ENCODE measurements at places on chromosomes 2 and 18. TPM values are rescaled to one million over a fixed set of nuclear protein-coding genes. Genes with fewer than 3 reads are reported as not detected.
A peak's percentile ranks its signal among the peaks of the same experiment; 100 is the strongest.

DNA sequence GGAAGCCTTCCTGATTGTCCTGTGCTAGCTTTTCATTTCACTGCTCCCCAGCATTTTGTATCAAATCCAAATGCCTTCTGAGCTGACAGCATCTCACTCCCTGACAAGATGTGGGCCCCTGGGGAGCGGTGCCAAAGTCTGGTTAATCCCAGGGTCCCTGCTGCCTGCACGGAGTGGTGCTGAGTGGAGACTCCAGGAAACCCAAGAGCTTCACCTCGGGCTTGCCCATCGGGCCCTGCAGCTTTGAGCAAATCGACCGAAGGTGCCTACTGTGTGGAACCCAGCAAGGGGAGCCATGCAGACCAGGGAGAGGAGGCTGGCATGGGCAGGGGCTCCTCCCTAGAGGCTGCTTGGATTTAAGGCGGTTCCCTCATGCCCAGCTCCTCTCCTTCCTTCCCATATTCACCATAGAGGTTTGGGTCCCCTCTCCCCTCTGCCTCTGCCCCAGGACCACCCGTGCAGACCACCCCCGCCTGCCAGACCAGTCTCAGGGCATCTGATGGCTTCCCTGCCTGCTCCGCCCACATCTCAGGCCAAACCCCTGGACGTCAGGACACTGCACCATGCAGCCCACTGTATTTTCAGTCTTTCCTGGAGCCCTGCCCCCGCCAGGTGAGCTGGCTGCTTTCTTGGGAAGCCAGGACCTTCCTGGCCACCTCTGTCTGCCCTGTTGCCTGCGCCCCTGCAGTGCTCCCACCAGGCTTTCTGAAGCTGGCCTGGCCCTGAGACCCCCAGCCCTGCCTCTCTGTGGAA is 37.8 kb downstream of the RRM2 start:
- no peaks in the 10 kb centered on the region for H3K27me3 ChIP-seq
- DNase-seq: no peak
- peaks cover 30% of the 10 kb centered on the region for H3K4me1 ChIP-seq
- H3K36me3 ChIP-seq: no peaks in the 10 kb centered on the region
- H3K27ac ChIP-seq: no peak overlapping the region
- no peak overlapping the region for H3K4me3 ChIP-seq

DNA sequence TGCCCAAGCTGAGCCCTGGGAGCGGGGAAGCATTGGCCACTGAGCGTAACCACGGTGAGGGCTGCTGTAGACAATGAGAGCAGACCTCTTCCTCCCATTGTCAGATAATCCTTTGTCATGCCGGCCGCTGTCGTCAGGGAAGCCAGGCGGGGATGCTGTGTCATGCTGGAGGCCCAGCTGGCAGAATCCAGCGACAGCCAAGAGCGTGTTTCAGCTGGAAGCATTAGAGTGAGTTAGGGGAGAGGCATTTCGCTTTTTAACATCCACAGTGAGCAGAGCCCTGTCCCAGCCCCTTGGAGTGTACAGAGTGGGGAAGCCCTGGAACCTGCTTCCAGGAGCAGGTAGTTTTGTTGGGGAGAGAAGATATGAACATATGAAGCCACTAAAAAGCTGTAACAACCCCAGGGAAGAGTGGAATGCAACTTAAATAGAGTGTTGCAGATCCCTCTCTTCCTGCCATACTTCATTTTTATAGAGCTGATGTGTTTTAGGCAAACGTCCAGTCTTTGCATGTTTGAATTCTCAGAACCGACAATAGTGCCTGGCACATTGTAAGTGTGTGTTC is 7.0 kb downstream of the CTIF start:
- H3K4me1 ChIP-seq: peaks cover 62% of the 10 kb centered on the region
- no peak overlapping the region for H3K4me3 ChIP-seq
- H3K27me3 ChIP-seq: no peaks in the 10 kb centered on the region
- peak; percentile 74 for DNase-seq
- peak overlapping the region; percentile 57 for H3K27ac ChIP-seq

DNA sequence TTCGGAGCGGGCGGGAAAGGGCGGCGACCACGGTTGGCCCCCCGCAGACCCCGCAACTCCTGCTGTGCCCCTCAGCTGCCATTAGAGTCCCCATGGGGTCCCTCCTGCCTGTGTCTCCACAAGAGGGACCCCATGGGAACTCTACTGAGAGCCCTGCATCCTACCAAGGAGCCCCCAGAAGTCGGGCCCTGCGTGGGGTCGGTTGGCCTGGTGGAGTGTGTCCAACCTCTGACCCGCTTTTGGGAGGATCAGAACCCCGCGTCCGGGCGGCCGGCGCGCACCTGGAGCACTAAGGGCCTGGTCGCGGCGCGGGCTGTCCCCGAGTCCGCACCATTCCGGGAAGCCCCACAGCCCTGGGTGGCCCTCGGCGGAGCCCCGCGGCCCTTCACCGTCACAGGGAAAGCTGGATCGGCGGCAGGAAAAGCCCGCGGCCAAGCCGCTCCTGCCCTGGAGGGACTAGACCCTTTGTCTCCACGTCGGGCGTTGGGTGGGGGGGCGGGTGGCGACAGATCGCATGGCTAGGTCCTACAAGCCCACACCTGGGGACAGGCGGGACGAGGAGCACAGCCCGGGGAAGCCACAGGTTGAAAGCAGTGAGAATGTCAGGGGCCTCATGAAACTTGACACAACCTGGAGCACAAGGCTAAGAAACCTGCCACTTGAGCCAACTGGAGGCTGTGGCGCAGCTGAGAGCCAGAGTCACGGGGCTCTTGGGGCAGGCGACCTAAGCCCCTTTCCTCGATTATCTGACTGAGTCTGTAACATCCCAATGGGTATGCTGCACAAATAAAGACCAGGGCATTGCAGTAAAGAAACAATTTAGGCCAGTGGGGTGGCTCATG is 11.2 kb upstream of the CXXC1 start:
- H3K27me3 ChIP-seq: peaks cover 26% of the 10 kb centered on the region
- no peak for DNase-seq
- H3K27ac ChIP-seq: no peak overlapping the region
- no peaks in the 10 kb centered on the region for H3K4me1 ChIP-seq
- H3K4me3 ChIP-seq: peak overlapping the region; percentile 70

DNA sequence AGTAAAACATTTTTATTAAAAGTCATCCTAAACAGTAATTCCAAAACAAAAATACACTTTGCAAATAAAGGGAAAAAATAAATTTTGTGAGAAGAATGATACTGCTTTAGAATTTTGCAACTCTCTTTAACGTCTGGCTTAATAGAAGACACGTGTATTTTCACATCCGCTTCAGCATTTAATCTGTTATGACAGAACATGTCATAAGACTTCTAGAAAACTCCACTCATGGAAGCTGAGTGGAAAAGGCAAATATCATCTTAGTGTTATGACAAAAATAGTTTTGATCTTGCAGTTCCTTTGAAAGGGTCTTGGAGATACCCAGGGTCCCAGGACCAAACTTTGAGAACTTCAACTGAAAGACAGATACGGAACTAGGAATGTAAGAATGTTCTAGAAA is 350.1 kb downstream of the NCKAP5 start:
- no peak overlapping the region for H3K27ac ChIP-seq
- H3K4me1 ChIP-seq: no peaks in the 10 kb centered on the region
- no peak for DNase-seq
- no peaks in the 10 kb centered on the region for H3K27me3 ChIP-seq
- no peak overlapping the region for H3K4me3 ChIP-seq

- H3K4me1 ChIP-seq: no peaks in the 10 kb centered on the region
- H3K36me3 ChIP-seq: no peaks in the 10 kb centered on the region
- no peaks in the 10 kb centered on the region for H3K27me3 ChIP-seq
- no peak overlapping the region for H3K4me3 ChIP-seq
- H3K27ac ChIP-seq: no peak overlapping the region
Observed at GRCh38 chr18:66582211-66582610, 21.7 kb downstream of the CDH19 start.

- DNase-seq: no peak
- H3K4me1 ChIP-seq: no peaks in the 10 kb centered on the region
- no peaks in the 10 kb centered on the region for H3K36me3 ChIP-seq
- H3K4me3 ChIP-seq: no peak overlapping the region
- H3K27me3 ChIP-seq: peaks cover 8% of the 10 kb centered on the region
Observed at GRCh38 chr2:134021830-134022524, 231.9 kb upstream of the MGAT5 start.

- no peak overlapping the region for H3K4me3 ChIP-seq
- H3K27me3 ChIP-seq: no peaks in the 10 kb centered on the region
- no peaks in the 10 kb centered on the region for H3K4me1 ChIP-seq
- no peaks in the 10 kb centered on the region for H3K36me3 ChIP-seq
Observed at GRCh38 chr2:172395503-172395902, 31.9 kb upstream of the ITGA6 start.

GRCh38 chr2:38128653-38129052 is 52.7 kb upstream of the CYP1B1 start:
- no peaks in the 10 kb centered on the region for H3K4me1 ChIP-seq
- no peaks in the 10 kb centered on the region for H3K27me3 ChIP-seq
- no peaks in the 10 kb centered on the region for H3K36me3 ChIP-seq
- DNase-seq: no peak

MAP3K19 gene
- total RNA-seq: not detected

COLEC12 gene
- total RNA-seq: 11.6 TPM

MRPL53 gene
- 48.0 TPM for total RNA-seq
